ENCODE measurements at places on chromosomes 11 and 22.

DNA sequence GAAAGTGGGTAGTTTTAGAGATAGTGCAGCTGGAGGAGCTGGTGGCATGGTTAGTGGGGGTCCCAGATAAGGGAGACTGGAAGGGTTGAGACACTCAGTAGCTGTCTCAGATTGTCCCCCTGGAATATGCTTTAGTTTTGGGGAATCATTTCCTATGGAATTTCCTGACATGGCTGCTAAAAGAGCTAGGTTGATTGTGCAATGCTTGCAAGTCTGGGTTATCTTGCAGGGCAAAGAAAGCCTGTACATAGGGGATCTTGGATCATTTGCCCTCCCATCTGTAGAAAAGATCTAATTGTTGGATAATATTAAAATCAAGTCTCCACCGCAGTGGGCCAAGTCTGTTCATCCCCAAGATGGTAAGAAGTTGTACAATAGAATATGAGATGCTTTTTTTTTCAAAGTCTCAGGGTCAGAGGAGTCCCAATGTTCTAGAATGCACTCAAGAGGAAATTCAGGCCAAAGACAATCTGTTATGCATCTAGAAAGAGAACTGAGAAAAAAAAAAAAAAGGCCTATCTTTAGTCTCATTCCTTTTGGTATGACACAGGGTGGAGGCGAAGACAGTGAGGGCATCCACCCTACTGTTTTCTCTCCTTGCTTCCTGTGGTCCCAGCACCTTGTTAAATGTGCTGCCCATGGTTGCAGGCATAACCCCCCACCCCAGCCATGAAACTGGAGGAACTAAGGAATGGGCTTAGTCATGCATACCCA lies 20.2 kb downstream of the MS4A6E start:
- DNase-seq, result no peak

- DNase-seq, result no peak
Measured at GRCh38 chr11:23078289-23078971, 218.2 kb upstream of the CCDC179 start.

DNA sequence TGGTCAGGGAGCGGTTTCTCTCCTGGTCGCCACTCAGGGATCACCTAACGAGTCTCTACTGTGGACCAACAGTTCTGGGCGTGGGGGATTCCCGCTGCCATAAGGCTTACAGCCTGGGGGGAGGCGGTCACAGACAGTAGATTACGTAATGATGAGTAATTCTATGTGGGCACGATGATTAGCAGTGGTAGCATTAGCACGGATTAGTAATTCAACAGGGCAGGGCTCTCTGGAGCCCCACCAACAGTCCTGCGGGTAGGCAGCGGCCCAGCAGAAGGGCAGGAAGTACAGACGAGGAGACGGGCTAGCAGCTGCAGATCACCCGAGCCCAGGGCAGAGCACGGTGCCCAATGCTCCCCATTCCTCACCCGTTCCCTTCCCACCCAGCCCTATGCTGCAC lies 3.6 kb downstream of the SHISAL1 start:
- peak; percentile 88 for DNase-seq

GRCh38 chr11:82858556-82859091 lies 41.6 kb downstream of the PRCP start:
- no peak for DNase-seq

DNA sequence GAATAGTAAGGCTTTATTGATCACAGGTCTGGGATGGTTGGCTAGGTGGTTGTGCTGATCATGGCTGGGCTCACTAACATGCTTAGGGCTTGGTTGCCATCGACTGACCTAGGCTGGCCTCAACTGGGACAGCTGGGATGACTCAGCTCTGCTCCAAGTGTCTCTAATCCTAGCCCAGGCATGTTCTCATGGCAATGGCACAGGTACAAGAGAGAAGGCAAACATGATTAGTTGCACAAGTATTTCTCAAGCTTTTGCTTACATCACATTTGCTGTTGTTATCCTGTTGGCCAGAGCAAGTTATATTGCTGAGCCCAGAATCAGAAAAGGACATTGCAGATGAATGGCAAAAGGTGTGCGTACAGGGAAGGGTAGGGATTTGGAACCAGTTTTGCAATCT lies 68.5 kb upstream of the SLC35C1 start:
- DNase-seq, result peak; percentile 96

DNA sequence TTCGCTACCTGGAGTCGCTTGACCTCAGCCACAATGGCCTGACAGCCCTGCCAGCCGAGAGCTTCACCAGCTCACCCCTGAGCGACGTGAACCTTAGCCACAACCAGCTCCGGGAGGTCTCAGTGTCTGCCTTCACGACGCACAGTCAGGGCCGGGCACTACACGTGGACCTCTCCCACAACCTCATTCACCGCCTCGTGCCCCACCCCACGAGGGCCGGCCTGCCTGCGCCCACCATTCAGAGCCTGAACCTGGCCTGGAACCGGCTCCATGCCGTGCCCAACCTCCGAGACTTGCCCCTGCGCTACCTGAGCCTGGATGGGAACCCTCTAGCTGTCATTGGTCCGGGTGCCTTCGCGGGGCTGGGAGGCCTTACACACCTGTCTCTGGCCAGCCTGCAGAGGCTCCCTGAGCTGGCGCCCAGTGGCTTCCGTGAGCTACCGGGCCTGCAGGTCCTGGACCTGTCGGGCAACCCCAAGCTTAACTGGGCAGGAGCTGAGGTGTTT lies 12.8 kb downstream of the TSKU start:
- DNase-seq, result no peak

GRCh38 chr22:50046481-50047245 lies 11.4 kb downstream of the TTLL8 start:
- no peak for DNase-seq

- DNase-seq, result no peak
Measured at GRCh38 chr11:94149431-94150017, 20.9 kb downstream of the PANX1 start.

GRCh38 chr11:12973528-12974181 lies 35.5 kb upstream of the RASSF10 start:
- DNase-seq, result no peak

DNA sequence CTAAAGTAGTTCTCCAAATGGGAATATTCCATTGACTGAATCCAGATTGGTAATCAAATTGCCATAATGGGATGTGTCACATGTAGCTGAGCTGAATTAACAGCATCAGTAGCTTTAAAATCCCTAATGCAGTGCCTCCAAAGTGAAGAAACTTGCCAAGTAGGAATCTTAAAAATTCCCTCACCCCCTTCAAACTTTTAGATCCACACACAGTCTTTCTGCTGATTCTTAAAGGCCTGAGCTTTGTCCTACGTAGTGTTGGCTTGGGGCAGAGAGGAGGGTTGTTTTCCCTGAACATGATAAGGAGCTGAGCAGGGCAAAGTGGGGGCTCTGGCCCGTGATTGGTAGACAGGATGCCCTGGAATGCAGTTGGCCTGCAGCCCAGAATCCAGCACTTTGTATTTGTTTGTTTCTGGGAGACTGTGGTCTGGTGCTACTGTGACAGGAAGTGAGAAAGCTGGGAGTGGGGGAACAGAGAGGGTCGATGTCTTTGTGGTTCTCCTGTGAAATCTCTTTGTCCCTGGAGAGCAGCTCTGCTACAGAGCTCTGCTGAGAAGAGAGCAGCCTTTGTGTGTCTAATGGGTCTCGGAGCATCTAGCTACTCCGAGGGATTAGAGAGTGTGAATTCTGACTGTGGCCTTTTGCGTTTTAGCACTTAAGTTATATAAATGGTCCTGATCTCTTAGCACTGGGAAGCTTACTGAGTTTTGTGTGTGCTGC lies 16.9 kb downstream of the CTNND1 start:
- DNase-seq, result no peak

DNA sequence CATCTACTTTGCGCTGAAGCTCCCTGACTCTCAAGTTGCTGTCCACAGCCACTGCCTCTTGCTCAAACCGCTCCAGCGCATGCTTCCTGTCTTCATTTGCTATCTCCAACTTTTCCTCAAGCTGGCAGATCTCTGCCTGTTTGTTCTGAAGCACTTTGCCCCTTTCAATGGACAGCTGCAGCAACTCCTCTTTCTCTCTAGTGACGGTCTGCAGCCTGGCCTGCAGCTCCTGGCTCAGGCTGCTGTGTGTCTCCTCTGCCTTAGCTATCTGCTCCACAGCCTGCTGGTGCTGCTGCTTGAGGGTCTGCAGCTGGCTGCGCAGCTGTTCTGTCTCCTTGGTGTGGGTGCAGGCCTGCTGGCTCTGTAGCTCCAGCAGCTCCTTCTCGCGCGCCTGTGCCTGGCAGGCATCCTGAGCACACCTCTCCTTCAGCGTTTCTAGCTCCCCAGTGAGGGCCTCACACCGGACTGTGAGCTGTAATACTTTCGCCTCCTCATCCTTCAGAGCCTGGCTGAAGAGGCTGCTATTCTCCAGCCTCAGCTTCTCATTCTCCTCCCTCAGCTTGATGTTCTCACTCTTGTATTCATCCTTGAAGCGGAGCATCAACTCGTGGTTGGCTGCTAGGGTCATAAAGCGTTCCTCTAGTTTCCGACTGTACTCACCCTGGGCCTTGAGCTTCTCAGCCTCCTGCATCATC lies 723 bp downstream of the CCDC89 start:
- no peak for DNase-seq

DNA sequence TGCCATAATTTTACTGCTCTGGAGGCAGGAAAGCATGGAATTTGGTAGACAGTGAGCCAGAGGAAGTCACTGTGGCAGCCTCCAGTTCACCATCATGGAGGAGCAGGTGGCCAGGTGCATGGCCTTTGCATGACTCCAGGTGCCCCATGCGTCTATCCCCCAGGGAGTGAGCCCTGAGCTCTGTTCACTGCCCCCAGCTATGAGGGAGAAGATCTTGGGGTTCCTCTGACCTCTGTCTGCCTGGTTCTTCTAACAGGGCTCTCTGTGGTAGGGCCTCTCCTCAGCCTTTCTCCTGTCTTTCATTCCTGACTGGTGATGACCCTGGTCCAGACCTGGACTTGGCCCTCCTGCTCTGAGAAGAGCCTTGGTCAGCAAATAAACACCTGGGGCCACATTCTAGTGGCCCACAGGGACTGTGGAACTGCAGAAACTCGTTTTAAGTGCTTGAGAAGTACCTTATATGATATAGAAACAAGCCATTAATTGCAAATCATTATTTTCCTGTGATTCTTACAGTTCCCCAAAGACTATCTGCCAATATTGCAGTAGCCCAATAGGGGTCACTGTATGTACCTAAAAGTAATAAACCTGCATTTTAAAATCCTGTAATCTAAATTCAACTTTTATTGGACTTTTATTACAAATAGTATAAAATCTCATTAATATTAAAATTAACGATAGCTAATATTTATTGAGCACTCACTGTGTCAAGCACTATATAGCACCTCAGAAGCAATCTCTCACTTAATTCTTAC lies 120.0 kb upstream of the SYT13 start:
- no peak for DNase-seq

DNA sequence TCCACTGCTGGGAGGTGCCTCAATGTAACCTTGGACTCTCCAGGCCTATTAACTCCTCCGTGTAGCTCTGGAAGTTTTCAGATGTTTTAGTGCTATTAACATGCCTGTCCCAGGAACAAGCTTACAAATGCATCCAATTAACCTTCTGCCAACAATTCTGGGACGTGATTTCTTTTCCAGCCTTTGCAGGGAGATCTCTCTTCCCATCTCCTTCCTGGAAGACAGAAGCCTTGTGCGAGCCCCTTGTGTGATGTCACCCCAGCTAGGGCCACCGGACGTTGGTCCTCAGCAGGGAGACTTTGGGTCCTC lies 47.7 kb upstream of the SYT7 start:
- DNase-seq, result no peak

GRCh38 chr11:32884770-32885384 lies 7.7 kb upstream of the QSER1 start:
- no peak for DNase-seq

DNA sequence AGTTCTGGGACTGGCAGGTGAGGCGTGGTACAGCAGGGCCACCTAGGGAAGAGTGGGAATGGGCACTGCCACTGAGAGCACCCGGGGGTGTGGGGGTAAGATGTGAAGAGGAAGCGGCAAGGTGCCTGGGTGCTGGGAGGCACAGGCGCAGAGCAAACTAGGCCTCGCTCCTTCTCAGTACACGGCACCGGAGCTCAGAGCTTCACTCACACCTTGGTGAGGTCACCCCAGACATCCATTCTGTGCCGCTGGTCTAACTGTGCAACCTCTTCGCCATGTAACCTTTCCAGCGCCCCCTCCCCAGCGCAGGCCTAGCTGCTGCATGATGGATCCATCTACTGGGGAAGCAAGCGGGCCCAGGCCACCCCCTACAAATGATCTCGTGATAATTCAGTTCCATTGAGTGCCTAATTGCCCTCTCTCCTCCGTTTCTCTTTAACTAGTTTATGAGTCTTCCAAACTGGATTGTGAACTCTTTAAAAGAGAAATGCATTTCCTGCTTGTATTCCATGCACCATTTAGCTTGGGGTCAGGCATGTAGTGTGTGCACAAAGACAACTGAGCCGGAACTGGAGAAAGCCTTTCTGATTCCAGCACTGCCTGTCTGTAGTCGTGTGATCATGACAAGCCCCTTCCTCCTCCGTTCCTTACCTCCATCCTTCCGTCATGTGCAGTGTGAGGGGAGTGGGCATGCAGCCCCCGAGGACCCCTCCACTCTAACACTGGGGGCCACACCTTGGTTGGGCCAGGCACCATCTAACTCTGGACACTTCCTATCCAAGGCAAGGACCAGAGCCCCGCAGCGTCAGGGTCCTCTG lies 1475.2 kb downstream of the TBC1D22A start:
- no peak for DNase-seq

- no peak for DNase-seq
Measured at GRCh38 chr11:77596626-77597025, 6.9 kb downstream of the AQP11 start.

DNA sequence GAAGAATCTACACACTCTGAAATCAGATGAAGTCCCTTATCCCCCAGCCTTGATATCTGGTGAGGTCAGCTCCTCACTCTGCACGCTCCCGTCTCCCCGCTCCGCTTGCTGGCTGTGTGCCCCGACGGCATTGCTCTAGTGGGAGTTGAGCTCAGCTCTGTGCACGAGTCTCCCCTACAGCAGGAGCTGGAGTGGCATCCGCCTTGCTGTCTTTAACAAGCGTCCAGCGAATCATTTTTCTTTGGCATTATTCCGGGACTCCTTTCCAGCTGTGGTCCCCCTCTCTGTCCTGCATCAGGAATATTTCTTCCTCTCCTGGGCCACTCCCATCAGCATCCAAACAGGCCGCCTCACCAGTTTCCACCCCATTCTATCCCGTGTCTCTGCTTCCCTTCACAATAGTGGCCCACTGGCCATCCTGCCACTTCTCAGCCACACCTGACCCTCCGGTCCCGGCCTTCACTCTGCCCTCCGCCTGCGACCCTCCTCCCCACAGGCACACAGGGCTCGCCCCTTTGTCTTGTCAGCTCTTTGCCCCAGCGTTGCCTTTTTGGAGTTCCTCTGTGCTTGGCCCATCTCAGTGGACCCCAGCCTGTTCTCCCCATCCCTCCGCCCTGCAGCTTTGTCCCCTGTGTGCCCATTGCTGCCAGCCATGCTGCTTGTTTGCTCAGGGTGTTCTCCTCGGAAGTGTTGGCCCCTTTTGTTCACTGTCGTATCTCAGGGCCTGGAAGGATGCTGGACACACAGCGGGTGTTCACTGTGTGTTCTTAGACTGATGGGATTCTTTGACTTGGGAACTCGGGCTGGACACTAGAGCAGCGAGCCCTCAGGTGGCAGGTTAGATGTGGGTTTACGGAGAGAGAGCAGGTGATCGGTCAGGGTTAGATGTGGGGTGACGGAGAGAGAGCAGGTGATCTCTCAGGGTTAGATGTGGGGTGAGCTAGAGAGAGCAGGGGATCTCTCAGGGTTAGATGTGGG lies 441.8 kb downstream of the TBC1D22A start:
- no peak for DNase-seq

All from epithelial cell of prostate (primary cell).